ENCODE measurements at places on chromosomes 1 and 21.
A peak's percentile ranks its signal among the peaks of the same experiment; 100 is the strongest.

DNA sequence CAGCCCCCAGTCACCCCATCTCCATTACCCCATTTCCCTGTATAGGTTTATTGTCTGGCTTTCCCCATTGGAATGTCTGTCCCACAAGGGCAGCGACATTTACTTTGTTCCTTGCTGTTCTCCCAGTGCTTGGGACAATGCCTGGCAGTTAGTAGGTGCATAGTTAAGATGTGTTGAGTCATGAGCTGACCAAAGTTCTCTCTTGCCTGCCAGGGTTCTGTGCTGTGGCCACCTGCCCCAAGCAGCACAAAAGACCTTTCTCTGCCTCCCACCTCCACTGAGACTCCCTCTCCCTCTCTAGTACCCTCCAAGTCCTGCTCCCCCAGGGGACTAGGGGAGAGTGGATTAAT is 40.0 kb downstream of the TMCO4 start:
- DNase-seq: no peak

DNA sequence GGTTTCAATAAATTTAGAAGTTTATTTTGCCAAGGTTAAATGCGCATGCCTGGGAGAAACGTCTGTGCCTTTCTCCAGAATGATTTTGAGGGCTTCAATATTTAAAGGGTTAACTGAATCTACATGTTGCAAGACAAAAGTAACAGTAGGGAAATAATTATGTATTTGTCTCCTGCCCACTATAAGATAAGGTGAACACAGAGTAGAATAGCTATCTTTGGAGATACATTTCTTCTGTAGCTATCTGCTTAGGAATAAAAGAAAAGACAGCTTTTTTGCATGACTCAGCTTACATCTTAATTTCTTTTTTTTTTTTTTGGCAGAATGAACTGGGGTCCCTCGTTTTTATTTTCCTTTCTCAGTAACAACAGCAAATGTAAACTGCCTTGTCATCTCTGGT is 1351.6 kb downstream of the AMY1C start:
- no peak for DNase-seq

DNA sequence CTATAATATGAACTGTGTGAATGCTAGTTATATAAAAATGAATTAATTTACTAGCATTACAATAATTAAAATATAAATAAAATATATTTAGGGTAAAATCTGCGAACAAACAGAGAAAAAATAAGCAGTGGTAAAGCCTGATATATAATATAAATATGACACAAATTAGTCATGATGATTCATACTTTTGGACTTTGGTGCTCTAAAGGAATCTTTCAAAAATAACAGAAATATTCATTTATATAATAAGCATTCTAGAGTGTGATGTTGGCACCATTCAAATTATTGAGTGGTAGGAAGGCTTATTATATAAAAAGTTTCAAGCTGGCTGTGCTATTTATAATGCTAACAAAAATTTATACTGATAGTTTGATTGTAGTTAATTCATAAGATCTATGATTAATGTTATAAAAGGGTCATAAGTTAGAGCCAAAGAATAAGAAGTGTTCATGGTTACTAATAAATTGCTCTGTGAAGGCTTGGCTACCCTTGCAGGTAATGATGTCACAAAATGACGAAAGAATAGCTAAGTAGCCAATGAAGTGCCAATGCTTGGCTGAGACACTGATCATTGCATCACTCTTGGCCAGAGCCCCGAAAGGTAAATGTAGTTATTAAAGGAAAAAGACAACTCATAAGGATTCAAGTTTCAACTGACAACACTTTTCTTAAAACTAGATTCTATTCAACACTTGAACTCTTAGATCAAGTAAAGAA is 108.7 kb downstream of the USH2A start:
- DNase-seq: no peak

DNA sequence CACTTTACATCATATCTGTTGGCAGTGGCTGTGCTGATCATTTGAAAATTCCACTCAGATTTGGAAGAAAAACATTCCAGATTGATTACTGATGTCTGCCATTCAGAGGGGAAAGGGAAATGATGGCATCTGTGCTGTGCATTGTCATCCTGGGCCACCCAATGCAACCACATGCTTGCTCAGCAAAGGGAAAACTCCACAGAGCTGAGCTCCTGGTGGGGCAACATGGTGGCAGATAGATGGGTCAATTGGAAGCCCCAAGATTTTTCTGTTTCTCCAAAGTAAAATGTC is 11.8 kb downstream of the OXCT2 start:
- no peak for DNase-seq

- no peak for DNase-seq
Measured at GRCh38 chr1:225277445-225277844, 150.4 kb downstream of the LBR start.

- DNase-seq: no peak
Measured at GRCh38 chr1:108779455-108779854, 33.0 kb downstream of the STXBP3 start.

DNA sequence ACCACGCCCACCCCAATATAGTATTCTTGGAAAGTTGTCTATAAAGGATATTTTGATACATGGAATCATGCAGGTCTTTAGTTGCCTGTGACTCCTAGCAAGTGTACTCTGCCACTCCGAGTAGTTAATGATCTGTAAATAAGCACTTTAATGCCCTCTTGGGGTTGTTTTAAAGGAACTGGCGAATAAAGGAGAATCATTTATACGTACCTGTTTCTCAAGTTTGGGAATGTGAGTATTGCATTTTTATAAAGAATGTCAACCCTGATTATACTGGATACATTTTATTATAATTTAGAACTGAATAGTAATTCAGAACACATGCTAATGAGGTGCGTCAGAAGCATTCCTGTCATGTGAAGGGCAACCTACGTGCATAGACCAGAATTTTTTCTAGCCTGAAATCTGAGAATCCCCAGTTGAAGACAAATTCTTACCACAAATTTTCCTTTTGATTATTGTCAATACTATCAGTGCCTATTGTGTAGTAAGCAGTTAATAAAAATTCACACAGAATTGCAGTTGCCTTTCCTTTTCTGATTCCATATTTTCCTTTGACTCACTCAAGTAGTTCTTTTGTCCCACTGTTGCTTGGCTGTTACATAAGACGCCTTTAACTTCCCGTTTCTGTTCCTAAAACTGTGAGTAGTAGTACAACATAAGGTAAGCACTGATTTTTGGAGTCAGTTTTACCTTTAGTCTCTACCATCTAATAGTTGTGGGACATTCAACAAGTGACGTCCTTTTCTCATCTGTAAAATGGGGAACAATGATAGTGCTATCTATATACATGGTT is 5.1 kb downstream of the AHCYL1 start:
- DNase-seq: no peak

- DNase-seq: no peak
Measured at GRCh38 chr1:53089478-53090226, 27.6 kb downstream of the PODN start.

DNA sequence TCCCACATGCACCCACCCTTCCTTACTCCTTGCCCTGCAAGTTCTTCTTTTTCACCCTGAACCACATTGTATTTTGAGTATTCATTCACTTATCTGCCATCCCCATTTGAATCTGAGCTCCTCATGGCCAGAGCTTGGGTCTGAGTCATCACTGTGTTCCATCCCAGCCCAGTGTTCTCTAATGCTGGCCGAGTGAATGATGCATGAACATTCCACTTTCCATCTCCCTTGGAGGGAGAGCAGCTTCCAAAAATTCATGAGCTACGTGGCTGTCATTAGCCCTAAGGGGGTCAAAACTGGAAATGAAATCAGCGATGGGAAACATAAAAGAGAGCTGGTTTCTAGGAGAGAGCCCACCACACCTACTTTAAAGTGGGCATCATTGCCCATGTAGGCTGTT is 187.0 kb upstream of the USP24 start:
- DNase-seq: no peak

- DNase-seq: no peak
Measured at GRCh38 chr1:198283222-198283621, 126.4 kb downstream of the NEK7 start.

GRCh38 chr1:118145721-118146120 is 39.3 kb downstream of the SPAG17 start:
- DNase-seq: no peak

DNA sequence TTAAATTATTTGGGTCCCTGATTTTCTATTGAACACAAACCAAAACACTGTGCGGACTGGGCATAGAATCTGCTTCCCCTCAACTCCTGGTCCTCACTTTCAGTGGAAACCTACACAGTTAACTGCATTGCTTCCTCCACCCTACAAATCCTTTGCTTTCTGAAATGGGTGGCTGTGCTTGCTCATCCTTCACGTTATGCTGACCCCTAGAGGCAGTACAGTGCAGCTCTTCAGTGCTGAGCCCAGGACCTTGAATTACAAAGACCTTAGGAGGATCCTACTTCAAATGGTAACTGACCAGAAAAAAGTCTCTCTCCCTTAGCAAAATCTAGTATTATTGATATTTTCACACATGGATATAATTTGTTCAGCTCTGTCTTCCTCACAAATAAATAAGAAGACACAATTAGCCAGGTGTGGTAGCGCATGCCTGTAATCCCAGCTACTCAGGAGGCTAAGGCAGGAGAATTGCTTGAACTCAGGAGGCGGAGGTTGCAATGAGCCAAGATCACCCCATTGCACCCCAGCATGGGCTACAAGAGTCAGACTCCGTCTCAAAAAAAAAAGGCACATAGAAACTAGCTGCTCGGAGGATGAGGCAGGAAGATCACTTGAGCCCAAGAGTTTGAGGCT is 63.4 kb upstream of the L1TD1 start:
- DNase-seq: peak; percentile 17

Data from activated naive CD4-positive, alpha-beta T cell treated with anti-CD3 and anti-CD28 coated beads, Interleukin-2, amount 50 U/mL, for 16 hours (primary cell).